Muscle of arm (tissue), 14 donors: ENCODE measurements at places on chromosomes 12 and 14. TPM values are rescaled to one million over a fixed set of nuclear protein-coding genes. Genes with fewer than 3 reads are reported as not detected.

GRCh38 chr12:32366714-32367113 is 32.6 kb upstream of the FGD4 start:
- DNase-seq: no peak

The INHBE gene
- 3.0 TPM for polyA plus RNA-seq

The CD69 gene
- 1.0 TPM for polyA plus RNA-seq

DNA sequence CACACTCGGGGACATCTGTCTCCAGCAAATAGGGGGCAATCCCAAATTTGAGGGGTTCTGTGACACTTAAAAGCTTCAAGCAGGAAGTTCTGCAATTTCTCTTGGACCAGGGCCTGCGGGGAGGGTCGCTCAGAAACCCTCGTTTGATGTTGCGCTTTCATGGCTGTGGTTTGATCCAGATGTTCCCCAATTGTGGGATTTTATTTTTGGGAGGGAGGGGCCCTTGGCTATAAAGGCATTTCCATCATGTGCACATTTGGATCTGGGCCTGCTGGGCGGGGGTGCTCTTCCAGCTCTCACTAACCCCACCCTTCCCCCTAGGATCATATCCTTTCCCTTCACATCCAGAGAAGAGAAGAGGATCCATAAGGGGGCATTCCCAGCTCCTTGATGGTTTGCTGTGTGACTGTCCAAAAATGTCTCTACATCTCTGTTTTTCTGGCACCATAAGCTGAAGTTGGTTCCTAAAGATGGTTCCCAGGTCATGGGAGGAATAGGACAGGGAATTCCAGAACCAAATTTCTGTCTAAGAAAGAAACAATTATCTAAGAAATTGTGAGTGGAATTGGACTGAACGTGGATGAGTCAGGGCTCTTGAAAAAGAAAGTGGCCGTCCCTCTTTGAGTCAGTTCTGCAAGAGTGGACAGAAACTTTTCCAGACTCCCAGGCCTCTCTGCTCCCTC is 47.2 kb downstream of the SMUG1 start:
- peak; percentile 89 for DNase-seq

DNA sequence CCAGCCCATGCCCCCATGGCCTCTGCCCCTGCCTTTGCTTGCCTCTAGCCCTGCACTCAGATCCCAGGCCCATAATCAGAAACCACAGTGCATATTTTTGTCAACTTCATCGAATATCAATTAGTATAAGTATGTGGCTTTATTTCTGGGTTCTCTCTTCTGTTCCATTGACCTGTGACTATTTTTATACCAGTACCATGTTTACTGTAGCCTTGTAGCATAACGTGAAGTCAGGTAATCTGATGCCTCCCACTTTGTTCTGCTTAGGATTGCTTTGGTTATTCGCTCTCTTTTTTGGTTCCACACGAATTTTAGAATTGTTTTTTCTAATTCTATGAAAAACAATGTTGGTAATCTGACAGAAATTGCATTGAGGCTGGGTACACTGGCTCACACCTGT is 14.9 kb downstream of the EEA1 start:
- DNase-seq: no peak

GRCh38 chr12:16307856-16308475 is 30.5 kb upstream of the SLC15A5 start:
- no peak for DNase-seq

GRCh38 chr14:103179094-103179493 is 55.8 kb downstream of the TNFAIP2 start:
- no peak for DNase-seq

DNA sequence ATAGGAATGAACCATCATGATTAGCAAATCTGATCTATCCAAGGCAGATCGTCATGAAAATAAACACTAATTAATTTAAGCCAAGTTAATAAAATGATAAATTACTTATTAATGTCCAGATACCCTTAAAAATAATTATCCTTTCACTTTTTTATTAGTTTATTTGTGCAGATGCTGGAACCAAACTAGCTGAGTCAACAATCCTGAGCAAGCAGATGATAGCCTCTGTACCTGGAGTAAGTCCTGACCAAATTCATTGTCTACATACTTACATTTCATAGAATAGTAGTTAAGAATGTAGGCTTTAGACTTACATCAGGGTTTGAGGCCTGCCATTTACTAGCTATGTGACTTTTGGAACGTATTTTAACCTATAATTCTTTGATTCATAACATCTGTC is 105.8 kb downstream of the PRIMA1 start:
- DNase-seq: no peak

- no peak for DNase-seq
Measured at GRCh38 chr14:41868396-41868795, 261.7 kb downstream of the LRFN5 start.

GRCh38 chr12:119956047-119956446 is 33.0 kb upstream of the BICDL1 start:
- no peak for DNase-seq

- no peak for DNase-seq
Measured at GRCh38 chr12:1525858-1526257, 68.5 kb downstream of the FBXL14 start.

The PTPRO gene
- 1.1 TPM for polyA plus RNA-seq

DNA sequence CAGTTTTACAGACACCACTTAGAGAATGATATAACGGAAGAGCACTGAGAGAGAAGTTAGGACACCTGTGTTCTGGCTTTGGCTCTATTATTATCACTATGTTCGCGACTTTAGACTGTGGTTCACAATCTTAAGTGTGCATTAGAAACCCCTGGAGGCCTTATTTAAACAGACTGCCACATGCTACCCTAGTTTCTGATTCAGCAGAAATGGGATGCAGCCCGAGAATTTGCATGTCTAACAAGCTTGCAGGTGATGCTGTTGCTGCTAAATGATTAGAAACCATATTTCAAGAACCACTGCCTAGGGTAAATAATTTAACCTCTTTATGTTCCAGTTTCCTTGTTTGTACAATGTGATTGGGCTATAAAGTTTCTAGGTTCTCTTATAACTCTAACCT is 3.6 kb upstream of the RAD51AP1 start:
- no peak for DNase-seq

DNA sequence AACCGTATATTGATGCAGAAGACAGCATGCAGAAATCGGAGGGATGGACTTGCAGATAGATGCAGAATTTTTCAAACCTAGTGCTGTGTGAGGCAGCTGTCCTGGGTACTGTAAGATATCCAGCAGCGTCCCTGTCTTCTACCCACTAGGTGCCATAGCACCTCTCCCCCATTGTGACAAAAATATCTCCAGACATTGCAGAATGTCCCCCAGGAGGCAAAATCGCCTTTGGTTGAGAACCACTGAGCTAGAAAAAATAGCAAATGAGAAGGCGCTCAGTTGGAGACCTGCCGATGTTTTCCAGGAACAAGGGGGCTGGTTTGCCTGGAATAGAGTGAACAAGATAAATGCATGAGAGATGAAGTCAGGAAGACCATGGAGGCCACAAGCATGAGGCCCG is 67.9 kb upstream of the TMEM132D start:
- no peak for DNase-seq
